ENCODE measurements at places on chromosomes 7 and 10. TPM values are rescaled to one million over a fixed set of nuclear protein-coding genes. Genes with fewer than 3 reads are reported as not detected.

Gene TFPI2
- 0.79 TPM for total RNA-seq

Gene ZNF727
- total RNA-seq, result 1.6 TPM

Gene COX19
- total RNA-seq, result 11.9 TPM

Gene ABCB1
- not detected for total RNA-seq

Gene LRIT1
- total RNA-seq, result not detected

Gene FAM25G
- 9.0 TPM for total RNA-seq

Gene PPP1R9A
- 1.6 TPM for total RNA-seq

Gene PSMA2
- 48.3 TPM for total RNA-seq

Gene OR9A2
- total RNA-seq, result 1.2 TPM

Gene ZNF438
- total RNA-seq, result 3.9 TPM

Gene PLEKHA1
- 22.8 TPM for total RNA-seq

Gene ZNF425
- total RNA-seq, result 6.7 TPM

Gene GPRIN2
- total RNA-seq, result 4.7 TPM

Gene TUBGCP2
- total RNA-seq, result 54.2 TPM

Gene SGMS1
- total RNA-seq, result 62.4 TPM

Gene DGKI
- total RNA-seq, result 5.2 TPM

Gene ADCYAP1R1
- not detected for total RNA-seq

Gene KIAA1549
- total RNA-seq, result 14.3 TPM

Gene CREB5
- 2.0 TPM for total RNA-seq

Gene MNX1
- not detected for total RNA-seq
